IMR-90 (cell line): ENCODE measurements at places on chromosomes 1 and 21. TPM values are rescaled to one million over a fixed set of nuclear protein-coding genes. Genes with fewer than 3 reads are reported as not detected.

DNA sequence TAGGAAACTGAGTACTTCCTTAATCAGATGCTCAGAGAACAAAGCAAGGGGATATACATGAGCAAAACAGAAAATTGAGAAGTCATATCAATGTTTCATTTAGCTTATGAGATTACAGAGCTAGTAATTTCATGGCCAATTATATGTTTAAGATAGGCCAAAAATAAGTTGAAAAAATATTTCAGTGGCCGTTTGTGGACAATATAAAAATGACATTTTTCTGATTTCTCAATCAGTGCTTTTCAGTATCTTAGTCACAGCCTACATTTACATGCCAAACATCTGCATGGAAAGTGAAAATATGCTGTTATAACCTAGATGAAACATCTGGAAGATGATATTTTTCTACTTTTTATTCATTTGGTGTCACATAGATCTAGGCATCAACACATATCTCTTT is 192.5 kb downstream of the HLX start:
- DNase-seq = no peak

Gene CHML
- total RNA-seq = 25.6 and 34.2 TPM in 2 replicates

DNA sequence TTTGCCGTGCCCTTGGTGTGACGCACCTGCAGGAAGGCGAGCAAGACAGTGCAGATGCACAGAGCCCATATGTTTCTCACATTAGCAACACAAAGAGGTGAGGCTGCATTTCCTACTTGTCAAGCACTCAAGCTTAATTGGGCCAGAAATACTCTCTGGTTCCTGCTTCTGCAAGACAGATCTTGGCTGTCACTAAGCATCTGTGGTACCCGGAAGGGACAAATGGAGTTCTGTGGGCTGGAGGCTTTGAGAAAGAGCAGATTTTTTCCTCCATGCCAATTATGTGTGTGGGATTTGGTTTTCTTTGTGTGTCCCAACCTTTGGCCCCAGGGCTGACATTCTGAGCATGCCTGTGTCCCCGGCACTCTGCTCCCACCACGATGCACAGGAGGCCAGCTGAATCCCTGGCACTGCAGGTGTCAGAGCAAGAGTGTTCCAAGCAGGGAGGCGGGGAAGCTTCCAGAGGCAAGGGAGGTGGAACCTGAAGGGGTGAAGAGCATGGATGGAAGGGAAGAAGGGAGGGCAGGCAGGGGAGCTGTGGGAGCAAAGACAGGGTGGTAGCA is 52.0 kb upstream of the STUM start:
- no peak for DNase-seq

DNA sequence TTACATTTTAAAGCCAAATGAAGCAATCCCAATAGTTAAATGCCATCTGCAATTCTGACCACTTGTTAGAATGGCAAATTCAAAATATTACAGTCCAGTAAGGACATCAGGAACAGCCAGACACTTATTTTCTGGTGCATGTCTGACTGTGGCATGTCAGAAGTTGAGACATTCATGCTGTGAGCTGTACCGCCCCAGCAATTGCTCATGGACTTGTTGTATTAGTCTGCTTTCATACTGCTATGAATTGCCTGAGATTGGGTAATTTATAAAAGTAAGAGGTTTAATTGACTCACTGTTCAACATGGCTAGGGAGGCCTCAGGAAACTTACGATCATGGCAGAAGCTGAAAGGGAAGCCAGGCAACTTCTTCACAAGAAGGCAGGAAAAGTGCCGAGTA is 19.1 kb downstream of the DDAH1 start:
- peak; percentile 75 for DNase-seq

DNA sequence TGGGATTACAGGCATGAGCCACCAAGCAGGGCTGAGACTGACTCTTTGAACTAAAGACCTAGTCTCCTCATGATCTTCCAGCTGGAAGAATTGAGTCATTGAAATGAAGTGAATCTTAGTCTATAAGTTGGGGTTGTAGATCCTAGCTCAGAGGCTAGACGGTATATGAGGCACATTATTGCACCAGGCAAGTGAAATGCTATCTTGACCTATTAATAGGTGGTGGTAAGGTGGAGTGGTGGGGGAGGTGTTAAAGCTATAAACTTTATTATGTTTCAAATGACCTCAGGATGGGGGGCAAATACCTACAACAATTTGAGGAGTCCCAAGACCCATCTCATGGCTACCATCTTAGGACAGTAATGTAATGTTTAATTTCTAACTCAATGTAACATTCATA is 36.8 kb upstream of the SLC16A1 start:
- DNase-seq = no peak

DNA sequence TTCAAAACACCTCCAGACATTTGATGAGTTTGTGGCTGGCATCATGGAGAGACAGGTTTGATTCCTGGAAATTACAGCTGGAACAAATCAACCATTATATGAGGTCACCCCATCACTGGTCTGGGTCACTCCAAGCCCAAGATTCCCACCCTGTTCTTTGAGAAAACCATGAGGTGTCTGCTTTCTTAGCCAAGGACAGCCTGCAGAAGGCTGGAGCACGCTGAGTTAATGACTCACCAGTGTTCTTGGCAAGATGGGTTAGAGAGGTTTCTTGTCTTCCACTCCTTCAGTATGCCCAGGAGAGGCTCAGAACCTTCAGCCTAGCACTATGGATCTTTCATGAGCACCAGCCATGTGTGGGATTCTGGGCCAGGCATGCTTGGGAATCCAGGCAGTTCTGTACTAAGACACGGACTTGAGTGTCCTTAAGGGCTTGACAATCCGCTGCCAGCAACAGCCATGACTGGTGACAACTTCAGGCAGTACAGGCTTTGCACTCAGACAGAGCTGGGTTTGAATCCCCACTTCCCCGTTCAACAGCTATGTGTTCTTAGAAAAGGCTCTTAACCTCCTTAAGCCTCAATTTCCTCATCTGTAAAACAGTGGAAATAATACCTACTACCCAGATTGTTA is 43.9 kb downstream of the GRHL3 start:
- peak; percentile 94 for DNase-seq

Gene KPRP
- total RNA-seq = not detected in 2 replicates

Gene CSF1
- total RNA-seq = 9.4 and 14.3 TPM in 2 replicates

- peak; percentile 92 for DNase-seq
Observed at GRCh38 chr21:36419996-36420395, 34.8 kb downstream of the CHAF1B start.

DNA sequence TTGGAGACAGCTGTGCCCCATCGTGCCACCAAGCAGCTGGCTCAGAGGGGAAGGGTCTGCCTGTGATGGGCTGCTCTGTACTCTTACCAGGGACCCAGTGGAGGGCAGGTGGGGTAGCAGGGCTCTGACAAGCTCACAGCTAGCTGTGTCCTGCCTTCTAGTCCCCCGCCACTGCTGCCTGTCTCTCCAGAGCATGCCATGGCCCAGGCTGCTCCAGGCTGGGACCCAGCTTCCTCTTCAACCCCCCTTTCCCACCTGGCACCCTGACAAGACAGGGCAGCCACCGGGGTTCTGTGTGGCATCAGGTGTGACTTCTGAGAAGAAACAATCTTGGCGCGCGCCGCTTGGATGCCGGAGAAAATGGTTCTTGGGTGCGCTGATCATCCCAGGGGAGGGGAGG is 92.3 kb upstream of the ACTL8 start:
- no peak for DNase-seq

GRCh38 chr1:17561561-17561985 is 22.1 kb downstream of the ARHGEF10L start:
- DNase-seq = no peak

DNA sequence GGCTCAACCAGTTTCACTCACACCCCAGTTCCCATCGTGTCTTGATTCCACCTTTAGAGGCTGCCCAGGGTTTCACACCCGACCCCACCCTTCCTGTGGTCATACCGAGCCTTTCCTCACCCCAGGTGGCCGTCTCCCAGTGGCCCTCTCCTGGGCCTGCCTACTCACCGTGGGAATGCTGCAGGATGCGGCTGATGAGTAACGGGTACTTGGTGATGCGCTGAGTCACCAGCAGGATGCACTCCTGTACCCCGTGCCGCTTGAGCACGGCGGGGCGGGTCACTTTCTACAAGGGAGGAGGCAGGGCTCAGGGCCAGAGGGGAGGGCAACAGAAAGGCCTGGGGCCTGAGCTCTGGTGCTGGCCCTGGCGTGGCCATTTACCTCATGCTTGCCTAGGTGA is 16.4 kb downstream of the ARHGEF2 start:
- DNase-seq = peak; percentile 97

Gene OR2C3
- total RNA-seq = not detected in 2 replicates

Gene VCAM1
- total RNA-seq = 19.7 and 21.1 TPM in 2 replicates

Gene FCN3
- not detected in 2 replicates for total RNA-seq

DNA sequence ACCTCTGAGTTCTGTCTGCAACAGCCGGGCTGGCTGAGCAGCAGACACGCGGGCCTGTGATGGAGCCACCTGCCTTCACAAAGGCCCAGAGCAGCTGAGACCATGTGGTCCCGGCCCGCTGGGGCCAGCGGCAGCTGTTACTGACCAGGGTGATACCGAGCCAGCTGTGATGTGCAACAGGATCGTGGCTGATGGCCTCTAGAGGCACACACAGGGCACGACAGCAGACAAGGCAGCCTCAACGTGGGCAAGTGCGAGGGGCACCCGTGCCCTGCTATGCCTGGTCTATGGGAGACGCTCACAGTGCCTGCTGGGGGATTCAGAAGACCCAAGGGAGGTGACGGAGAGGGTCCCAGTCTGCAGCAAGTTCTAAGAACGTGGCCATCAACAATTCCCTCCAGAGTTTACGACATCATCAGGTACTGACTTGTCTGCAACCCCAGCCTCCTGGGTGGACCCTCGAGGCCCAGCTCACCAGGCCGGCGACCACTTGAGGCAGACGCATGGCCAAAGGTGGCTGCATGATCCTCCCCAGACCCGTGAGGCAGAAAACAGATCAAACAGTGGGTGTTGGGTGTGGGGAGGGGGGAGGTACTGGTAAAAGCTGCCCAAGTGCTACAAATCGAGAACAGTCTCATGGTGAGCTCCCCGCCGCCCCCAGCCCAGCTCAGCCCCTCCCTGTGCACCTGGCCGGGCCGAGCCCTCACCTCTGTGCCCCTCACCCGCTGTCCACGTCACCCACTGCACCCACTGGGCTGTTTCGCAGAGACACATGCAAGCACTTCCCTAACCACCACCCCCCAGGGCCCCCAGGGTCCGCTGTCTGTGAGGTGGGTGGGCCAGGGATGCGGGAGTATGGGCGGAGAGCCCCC is 6.0 kb downstream of the POFUT2 start:
- DNase-seq = no peak

- no peak for DNase-seq
Observed at GRCh38 chr1:3822421-3822820, 26.1 kb upstream of the LRRC47 start.

GRCh38 chr21:45546636-45547544 is 4.7 kb upstream of the SLC19A1 start:
- no peak for DNase-seq

Gene ZNF695
- total RNA-seq = 0.54 and 1.1 TPM in 2 replicates

Gene RUNX1
- 16.7 and 56.5 TPM in 2 replicates for total RNA-seq

GRCh38 chr21:24278711-24279110 is 1328.6 kb downstream of the MRPL39 start:
- no peak for DNase-seq

- DNase-seq = no peak
Observed at GRCh38 chr1:10489291-10490055, 14.7 kb downstream of the PEX14 start.
